Activated CD8-positive, alpha-beta memory T cell treated with anti-CD3 and anti-CD28 coated beads for 1 hour (primary cell): ENCODE measurements at places on chromosomes 4 and X.

DNA sequence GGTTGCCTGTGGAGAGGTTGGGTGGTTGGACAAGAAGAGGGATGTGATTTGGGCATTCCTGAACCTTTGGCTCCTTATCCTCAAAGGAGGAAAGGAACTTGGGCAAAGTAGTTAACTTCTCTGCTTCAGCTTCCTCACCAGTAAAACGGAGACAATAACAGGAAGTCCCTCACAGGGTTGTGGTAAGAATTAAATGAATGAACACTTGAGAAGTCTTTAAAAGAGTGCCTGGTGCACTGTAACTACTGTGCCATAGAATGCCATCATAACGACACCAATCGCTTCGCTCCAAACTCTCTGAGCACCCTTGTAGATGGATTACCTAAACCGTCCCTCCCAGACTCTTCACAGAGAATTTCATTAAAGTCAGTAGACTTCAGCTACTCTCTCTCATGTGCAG is 10.5 kb downstream of the ZCCHC18 start:
- DNase-seq: no peak

DNA sequence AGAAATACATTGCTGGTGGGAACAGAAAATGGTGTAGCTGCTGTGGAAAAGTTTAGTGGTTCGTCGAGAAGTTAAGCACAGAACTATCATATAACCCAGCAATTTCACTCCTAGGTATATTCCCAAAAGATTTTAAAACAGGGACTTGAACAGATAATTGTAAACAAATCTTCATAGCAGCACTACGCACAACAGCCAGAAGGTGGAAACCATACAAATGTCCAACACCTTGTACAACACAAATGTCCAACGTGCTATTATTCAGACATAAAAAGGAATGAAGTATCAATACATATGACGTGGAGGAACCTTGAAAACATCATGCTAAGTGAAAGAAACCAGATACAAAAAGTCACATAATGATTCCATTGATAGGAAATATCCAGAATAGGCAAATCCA is 37.9 kb downstream of the CUL4B start:
- DNase-seq: no peak

GRCh38 chrX:155242300-155242699 is 22.0 kb downstream of the RAB39B start:
- DNase-seq: no peak

- no peak for DNase-seq
Measured at GRCh38 chr4:48904541-48905142, 1.9 kb downstream of the OCIAD2 start.

DNA sequence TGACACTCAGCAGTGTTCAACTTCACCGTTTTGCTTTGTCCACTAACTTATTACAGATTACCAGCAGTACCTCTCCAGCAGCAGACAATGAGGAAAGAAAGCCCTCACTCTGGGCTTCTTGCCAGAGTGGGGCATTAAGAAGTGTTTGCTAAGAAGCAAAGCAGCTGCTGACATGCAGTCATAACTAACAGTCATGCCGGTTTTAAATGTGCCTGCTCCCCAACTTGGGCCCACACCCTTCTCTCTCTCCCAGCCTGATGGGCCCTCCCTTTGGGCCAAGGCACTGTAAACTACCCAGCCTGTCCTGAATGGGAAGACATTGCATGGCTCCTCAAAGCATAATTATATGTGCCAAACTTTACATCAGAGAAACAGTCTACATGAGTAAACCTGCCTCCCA is 54.6 kb upstream of the HHIP start:
- DNase-seq: no peak

- DNase-seq: no peak
Measured at GRCh38 chr4:147943159-147943638, 211.3 kb downstream of the ARHGAP10 start.
